HCT116 (cell line): ENCODE measurements at places on chromosomes 2 and 18.

DNA sequence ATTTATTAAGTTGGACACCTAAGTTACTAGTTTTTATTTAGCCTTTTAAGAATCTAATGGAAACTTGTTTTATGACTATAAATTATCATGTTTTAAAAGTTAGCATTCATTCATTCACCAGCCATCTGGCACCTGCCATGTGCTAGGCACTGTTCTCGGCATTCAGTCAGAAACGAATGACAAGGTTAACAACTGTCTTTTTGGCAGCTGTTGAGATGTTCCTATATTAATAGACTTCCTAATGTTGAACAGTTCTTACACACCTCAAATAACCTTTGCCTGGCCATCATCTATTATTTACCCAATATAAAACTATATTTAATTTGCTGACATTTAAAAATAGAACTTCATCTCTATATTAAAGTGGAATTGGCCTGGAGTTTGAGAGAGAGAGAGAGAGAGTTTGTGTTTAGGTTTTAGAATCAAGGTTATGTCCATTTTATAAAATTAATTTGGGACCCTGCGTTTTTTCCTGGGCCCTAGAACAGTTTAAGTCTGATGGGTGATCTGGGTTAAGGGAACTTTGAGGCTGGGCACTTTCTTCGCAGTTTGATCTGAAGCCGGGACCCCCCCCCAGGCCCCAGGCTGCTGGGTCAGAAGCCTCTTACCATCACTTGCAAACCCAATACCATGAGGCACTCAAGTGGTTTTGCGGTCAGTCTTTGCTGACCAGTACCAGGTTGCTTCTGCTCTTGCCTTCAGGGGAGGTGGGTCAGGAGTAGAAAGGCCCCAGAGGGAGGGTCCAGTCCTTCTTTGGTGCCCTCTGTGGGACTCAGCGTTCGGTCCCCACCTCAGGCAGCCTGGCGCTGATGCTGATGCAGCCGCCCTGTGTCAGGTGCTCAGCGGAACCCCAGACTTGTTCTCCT is 48.3 kb upstream of the ASB1 start:
- DNase-seq: no peak

- DNase-seq: no peak
Measured at GRCh38 chr18:46771141-46771540, 14.3 kb upstream of the ST8SIA5 start.

- no peak for DNase-seq
Measured at GRCh38 chr2:99640635-99641151, 150.9 kb upstream of the REV1 start.

GRCh38 chr2:48738806-48739205 is 16.7 kb downstream of the LHCGR start:
- DNase-seq: no peak

- DNase-seq: no peak
Measured at GRCh38 chr2:8457699-8458502, 224.0 kb upstream of the ID2 start.

DNA sequence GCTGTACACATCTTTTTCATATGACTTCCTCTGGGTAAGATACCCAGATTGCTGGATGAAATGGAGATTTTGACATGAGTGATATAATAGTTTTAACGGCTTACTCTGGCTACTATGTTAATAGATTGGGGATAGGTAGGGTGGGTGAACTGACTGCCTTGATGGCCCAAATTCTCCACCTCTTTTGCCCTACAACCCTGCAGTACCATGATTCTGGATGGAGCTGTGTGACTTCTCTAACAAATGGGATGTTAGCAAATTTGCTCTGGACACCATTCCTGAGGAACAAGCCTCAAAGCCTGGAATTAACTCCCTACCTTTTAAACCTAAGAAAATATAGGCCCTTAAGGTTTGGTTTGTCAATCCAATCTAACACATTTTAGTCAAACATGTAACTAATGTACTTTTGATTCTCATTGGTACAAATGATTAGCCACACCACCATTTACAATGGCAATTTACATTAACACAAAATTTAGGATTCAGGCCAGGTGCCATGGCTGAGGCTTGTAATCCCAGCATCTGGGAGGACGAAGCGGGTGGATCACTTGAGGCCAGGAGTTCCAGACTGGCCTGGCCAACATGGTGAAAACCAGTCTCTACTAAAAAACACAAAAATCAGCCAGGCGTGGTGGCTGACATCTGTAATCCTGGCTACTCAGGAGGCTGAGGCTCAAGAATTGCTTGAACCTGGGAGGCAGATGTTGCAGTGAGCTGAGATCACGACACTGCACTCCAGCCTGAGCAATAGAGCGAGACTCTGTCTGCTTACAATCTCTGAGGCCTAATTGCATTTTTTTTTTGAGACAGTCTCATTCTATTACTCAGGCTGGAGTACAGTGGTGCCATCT is 12.8 kb downstream of the CLK1 start:
- DNase-seq: no peak

GRCh38 chr2:34254272-34254878 is 655.3 kb upstream of the FAM98A start:
- no peak for DNase-seq

DNA sequence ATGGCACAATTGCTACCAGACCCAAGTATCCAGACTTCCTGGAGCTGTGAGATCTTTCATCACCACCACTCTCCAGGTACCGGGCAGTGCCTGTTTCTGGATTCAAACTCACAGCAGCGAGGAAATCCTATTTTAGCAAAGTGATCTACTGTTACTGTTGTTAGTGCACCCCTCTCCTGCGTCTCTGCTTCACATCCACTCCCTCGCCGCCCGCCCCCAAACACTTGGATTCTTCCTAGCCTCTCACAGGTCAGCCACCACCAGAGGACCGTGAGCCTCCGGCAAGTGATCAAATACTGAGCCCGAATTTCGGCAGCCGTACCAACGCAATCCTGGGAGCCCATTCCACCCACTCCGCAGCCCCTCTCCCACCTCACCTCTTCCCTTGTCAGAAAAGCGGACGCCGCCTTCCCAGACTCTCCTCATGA is 519 bp downstream of the METTL4 start:
- DNase-seq: peak; percentile 55

DNA sequence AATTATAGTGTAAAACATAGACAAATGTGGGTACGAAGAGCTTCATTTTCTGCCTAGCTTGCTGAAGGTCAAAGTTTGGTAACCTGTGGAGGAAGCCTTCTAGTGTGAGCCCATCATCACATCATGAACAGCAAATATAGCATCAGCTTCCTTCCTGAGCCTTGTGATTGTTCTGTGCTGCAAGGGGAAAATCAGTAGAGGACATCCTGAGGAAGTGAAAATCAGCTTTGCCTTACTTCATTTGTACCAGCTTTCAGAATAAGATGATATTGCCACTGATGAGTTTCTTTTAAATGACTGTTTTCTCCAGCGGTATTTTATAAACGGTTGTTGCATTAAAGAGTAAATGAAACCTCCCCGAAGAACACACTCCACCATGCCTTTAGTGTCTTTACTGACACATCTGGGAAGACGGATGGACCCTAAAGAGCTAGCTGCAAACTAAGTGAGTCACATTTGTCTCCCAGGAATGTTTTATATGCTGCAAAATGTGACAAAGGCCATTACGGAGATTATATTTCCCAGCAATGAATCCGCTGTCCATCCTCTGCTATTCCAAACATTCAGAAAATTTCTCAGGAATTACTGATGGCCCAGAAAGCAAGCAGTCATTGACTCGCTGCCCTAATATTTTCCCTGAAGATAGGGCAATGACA is 1272.8 kb downstream of the SUCLG1 start:
- DNase-seq: no peak

DNA sequence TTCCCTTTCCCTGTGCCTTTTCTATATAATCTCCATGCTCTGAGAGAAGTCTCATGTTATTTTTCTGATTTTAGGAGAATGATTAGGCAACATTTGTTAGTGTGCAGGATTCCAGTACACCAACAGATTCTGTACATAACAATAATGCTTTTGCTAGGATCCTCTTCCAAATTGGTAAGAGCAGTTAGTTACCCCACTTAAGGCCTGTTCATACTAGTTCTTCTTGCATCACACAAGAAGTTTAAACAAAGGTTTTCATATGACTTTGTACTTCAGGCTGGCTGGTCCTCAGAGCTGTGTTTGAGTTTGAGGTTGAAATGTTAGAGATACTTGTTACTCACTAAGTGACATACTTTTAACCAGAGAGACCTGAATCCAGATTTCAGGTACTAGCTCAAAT is 686.9 kb upstream of the NRXN1 start:
- DNase-seq: no peak

DNA sequence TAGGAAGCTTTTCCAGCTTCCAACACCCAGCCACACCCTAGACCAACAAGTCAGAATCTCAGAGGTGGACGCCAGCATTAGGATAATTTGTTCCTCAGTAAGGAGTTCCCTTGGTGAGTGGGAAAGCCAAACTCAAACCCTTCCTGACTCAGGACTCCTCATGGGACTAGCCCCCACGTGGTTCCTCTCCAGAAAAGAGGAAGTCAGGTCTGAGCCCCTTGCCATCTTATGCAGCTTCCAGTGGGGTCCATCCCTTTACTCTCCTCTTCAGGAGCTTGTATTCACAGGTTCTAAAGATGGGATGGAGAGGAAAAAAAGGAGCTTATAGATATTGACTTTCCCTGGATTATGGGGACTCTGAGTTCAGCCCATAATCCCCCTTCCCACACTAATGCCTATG is 14.8 kb upstream of the NOTO start:
- DNase-seq: no peak

GRCh38 chr2:178589335-178589734 is 109.1 kb downstream of the PLEKHA3 start:
- no peak for DNase-seq

- DNase-seq: no peak
Measured at GRCh38 chr18:78994977-78995582, 15.5 kb downstream of the SALL3 start.

DNA sequence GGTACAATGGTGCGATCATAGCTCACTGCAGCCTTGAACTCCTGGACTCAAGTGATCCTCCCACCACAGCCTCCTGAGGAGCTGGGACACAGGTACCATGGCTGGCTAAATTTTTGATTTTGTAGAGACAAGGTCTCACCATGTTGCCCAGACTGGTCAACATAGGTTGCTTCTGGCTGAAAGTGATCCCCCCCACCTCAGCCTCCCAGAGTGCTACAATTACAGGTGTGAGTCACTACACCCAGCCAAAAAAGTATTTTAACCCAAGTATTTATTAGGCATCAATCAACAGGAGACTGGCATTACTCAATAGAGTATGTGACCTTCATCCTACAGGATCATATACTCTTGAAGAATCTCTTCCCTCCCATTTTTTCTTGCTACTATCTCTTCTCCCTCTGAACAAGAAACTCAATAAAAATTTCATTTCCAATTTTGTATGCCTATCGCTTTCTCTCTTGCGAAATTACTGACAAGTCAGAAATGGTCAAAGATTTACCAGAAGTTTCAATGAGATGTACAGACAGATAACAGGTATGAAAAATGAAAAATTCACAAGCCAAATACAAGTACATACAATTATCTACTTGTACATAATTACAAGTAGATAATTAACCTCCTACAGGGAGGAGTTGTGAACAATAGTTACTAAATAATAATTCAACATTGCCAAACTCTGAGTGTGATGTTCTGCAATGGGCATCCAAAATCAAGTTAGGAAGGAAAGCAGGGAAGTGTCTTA is 34.9 kb upstream of the CCNT2 start:
- no peak for DNase-seq

DNA sequence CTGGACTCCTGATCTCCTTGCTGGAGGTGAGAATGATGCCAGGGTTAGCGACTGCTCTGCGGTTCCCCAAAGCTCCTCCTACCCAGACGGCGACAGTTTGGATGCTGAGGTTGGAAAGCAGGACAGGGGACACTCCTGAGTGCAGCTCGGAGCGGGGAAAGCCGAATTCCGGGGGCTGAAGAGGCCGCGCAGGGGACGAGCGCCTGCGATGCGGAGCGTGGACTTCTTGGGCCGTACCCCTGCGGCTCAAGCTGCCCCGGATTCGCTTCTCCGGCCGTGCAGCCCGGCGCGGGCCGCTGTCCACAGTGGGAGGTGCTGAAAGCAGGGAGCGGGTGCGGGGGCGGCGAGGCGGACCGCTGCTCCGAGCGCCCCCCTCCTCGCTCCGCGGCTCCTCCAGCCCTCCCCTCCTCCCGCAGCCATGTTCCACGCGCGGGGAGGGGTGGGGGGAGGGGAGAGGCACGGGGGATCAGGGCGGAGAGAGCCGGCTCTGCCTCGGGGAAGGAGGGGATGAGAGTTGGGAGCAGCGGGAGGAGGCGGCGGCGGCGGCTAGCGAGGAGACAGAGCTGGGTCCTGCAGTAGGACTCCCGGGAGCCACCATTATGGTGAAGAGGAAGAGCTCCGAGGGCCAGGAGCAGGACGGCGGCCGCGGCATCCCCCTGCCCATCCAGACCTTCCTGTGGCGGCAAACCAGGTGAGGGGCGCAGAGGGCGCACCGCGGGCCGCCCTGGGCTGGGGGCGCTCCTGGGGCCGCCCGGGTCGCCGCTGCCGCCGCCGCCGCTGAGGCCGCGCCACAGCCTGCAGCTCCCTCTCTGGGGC is at the start of gene UNC80:
TSS of gene UNC80 (plus strand) at position 359 of the 816 bp plus-strand sequence. CDS start at position 600, 241 bp downstream.
- DNase-seq: no peak

DNA sequence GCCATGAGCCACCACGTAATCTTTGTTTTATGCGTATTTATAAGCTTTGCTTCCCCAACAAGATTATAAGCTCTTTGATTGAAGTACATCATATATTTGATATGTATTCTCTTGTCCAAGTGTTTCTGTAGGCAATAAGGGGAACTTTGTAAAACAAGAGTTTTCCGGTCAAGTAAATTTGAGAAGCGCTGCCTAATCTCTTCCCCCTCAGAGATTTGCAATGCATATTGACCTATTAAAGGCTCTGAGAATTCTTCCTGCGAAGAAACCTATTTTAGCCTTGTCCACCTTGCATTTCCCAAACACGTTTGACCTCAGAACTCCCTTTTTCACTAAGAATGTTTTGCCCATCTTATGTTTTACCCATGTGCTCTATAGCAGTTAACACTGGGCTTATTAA is 26.9 kb upstream of the CASP10 start:
- no peak for DNase-seq

DNA sequence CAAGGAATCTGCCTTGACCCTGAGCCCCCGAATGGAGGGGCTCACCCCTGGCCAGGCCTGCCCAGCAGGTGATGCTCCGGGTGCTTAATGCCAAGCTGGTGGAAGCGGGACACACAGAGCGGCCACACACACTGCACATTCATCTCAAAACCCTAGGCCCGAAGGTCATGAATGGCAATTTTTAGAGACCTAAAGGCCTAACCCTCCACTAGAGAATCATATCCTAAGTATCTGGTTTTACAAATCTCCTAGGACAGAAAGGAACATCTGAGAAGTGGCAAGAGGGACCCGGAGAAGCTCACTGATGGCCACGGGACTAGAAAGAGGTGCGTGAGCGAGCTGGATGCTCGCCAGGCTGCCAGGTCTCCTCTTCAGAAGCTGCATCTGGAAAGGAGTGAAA is 38.3 kb downstream of the ST3GAL5 start:
- no peak for DNase-seq

- DNase-seq: no peak
Measured at GRCh38 chr2:24809316-24810007, 16.2 kb downstream of the CENPO start.
